Left cardiac atrium (tissue), 4 donors: ENCODE measurements at places on chromosomes 2 and 18.

DNA sequence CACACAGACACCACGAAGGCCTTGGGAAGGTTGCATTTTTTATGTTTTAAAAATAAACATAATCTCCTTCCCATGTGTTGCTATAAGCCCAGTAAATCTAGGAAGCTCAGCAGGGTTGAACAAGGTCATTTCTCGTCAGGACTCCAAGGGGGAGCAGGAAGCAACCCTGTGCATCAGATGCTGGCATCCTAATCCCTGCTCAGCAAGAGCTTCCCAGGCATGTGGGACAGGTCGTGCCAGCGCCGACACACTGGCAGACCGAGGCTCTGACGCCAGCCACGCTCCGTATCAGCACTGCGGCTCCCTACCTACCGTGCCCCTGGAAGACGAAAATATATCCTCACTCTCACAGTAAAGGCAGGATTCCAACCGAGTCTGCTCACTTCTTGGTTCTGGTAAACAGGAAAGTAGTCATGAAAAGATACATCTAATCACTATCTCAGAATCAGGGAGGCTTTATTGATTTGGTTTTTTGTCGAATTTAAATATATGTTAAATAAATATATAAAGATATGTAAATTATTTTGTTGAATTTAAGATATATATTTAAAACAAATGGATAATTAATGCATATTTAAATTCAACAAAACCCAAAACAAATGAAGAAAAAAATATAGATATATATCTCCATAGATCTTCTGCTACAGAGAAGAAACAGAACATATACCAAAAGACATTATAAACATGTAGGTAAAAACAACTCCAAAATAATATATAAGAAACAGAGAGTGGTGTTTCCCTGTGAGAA lies 61.4 kb downstream of the TXNL1 start:
- peak; percentile 69 for DNase-seq

GRCh38 chr2:240650254-240650965 lies 25.1 kb downstream of the GPR35 start:
- DNase-seq, result no peak

- no peak for DNase-seq
Observed at GRCh38 chr2:7454592-7454991, 537.4 kb downstream of the RNF144A start.

GRCh38 chr2:96396095-96396494 lies 60.5 kb downstream of the NCAPH start:
- peak; percentile 33 for DNase-seq

DNA sequence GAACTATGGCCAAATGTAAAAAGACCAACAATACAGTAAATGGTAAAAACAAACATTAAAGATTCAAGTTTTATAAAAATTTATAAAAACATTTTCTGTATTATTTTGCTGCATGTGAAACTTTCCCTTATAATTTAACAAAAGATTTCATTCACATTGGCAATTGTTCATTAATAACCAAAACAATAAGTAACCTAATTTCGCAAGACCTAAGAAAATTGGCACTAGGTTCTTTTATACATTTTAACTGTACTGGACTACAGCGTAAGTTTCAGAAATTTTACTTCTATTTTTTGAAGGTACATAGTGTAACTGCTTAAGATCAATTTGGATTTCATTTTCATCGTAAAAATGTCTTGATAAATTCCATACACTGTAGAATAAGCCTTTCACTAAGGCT lies 77.2 kb downstream of the FANCL start:
- DNase-seq, result no peak

GRCh38 chr2:206353685-206354084 lies 79.2 kb downstream of the ZDBF2 start:
- no peak for DNase-seq

DNA sequence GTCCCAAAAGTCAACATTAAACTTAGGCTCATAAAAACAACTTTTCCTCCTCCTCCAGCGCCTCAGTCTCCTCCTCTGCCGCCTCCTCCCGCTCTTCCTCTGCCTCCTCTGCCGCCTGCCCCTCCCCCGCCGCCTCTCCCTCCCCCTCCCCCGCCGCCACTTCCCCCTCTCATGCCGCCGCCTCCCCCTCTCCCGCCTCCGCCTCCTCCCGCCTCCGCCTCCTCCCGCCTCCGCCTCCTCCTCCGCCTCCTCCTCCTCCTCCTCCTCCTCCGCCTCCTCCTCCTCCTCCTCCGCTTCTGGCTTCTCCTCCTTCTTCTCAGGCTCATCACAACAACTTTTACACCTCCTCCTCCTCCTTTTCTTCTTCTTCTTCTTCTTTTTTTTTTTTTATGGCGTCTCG lies 599.9 kb downstream of the TMEM182 start:
- DNase-seq, result no peak

DNA sequence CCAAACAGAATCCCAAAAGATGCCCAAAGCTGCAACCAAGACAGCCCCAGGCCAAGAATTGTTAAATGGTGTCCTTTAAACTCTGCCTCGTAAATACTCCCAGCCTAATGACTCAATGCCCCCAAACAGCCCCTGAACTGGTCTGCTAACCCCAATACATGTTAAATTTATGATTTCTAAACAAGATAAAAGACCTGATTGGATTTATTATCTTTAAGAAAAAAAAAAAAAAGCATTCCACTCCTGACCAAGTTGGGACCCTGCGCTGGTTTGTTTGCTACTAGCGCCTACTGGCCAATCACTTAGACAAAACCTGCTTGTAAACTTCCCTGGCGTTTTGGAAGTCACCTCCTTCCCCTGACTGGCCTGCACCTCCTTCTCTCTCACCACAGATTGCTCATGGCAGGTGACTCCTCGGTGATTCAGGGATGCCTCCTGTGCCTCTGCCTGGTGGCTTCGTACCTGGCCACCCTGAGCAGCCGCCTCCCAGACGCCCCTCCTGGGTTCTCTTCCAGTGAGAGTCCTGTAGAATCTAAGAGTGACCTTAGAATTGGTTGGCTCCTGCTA lies 121.3 kb downstream of the BCL11A start:
- no peak for DNase-seq

GRCh38 chr2:27664154-27664574 lies 475 bp downstream of the SLC4A1AP start:
- DNase-seq, result no peak

DNA sequence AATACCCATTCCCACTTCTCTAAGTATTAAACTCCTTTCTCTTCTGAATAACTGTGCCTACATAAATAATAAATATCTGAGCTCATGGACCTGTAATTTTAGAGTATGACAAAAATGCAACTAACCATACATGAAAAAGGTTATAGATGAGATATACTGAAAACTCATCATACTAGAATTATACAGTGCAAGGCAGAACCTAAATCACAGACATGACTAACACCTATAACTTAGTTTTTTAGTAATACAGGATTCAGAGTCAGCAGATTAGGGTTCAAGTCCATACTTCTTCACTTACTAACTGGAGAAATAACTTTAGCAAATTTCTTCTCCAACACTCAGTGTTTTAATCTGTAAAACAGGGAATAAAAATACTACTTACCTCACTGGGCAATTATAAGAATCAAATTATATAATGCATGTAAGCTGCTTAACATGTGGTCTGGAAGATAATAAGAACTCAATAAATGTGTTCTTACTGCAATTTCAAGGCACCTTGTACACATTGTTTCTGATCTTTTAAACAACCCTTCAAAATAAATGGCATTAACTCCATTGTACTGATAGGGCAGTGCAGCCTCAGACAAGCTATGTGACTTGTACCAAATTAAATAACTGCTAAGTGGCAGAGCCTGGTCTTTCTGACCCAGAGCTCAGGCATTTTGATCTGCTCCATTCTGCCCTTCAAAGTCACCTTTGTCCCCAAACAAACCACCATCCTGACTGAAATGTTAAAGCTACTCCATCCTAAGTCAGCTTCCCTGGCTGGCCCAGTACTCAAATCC lies 39.6 kb upstream of the KLF7 start:
- no peak for DNase-seq

DNA sequence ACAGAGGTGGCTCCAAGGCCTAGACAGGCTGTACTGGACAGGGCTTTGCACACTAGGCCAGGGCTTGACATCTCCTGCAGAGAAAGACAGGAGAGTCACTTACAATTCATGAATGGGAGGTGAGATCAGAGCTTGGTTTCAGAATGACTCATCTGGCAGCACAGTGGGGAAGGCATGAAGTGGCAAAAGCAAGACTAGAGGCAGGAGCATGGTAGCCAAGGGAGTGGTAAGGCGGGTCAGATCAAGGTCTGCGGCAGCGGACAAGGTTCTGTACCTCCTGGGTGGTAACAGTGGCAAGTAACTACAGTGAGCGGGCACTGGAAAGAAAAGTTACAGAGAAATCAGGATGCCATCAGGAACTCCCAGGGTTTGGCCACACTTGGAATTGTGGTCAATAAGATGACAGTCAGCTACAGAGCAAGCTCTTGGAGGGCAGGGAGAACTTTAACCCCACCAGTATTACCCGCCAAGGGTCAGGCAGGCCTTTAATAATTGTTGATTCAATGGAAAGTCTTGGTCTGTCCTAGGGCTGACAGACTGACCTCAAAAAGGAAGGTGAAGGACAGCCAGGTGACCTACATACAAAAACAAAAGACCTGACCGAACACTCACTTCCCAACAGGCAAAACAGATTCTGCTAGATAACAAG lies 5.7 kb downstream of the MCFD2 start:
- no peak for DNase-seq

GRCh38 chr2:39919511-39920306 lies 140.7 kb upstream of the THUMPD2 start:
- no peak for DNase-seq

DNA sequence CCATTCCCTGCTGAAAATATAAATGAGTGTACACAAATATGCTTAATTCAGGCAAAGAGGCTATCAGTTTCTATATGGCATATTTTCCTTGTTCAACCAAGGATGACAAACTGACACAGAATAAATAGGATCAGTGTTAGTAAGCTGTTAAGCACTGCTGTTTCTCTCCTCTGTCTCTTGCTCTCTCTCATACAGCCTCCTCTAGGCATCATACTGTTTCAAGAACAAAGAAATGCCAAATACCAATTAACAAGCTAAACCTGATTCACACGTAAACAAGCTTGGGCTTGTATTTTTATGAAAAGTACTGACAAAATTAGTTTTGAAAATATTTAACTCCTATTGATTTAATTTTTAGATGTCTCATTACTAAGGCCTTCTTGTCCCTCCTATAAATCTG lies 1027.2 kb upstream of the ACVR2A start:
- no peak for DNase-seq

- DNase-seq, result no peak
Observed at GRCh38 chr2:101204400-101205115, 48.1 kb upstream of the CNOT11 start.

- DNase-seq, result no peak
Observed at GRCh38 chr18:35842536-35842935, 129.9 kb upstream of the RMP24 start.

GRCh38 chr2:102000813-102001766 lies 9.3 kb downstream of the IL1R2 start:
- DNase-seq, result no peak

DNA sequence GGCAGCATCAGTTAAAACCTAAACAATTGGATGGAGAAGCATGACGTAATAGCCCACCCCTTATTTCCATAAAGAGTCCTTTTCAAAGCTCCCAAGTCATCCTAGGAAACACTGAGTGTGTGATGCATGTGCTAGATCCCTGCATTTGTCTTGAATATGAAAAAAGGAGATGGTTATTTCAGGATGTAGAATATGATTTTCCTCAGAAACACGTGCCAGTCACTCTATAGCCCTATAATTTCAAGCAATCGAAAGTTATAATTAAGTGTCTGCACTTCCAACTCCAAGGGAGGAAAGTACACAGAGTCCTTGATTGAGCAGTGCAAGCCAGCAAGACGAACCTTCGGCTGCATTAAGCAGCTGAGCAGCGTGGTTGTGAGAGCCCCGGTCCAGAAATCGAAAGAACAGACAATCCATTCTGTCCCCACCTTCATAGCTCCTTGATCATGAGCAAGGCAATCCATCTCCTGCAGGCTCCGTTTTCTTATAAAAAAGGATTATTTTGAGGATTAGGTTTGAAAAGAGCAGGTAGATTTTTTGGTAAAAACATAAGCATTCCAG lies 287.7 kb downstream of the FBXO15 start:
- no peak for DNase-seq

DNA sequence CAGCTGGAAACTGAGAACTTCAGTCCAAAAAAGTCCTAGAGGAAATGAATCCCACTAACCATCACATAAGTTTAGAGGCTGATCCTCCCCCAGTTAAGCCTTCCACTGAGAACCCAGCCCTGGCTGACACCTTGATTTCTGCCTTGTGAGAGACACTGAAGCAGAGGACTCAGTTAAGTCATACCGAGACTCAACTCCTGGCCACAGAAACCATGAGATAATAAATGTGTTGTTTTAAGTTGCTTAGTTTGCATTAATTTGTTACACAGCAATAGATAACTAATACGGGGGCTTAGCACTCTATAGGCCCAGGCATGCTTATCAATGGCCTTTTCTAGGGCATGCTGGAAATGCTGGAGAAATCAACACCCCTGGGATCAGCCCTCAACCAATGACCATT lies 3.4 kb upstream of the ADD2 start:
- no peak for DNase-seq

GRCh38 chr18:78587096-78587495 lies 392.5 kb upstream of the SALL3 start:
- DNase-seq, result no peak

DNA sequence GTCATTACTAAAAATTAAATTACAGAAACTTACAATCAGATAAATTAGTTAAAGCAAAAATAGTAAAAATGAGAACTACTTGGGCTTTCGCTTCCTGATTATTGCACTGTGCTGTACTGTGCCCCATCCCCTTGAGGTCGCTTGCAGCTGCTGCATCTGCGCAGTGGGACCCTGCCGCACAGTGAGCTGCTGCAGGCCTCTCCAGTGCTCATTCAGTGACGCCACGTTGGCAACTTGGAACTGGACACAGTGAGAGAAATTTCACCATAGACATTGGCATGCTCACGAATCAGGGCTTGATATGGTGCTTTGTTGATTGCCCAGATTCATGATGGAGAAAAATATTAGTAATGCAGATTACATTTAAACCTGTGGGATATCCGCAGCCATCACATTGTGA lies 290.8 kb upstream of the MYT1L start:
- DNase-seq, result no peak

GRCh38 chr18:48390641-48391040 lies 18.5 kb downstream of the ZBTB7C start:
- DNase-seq, result no peak
